ENCODE measurements at places on chromosomes 2 and 18. TPM values are rescaled to one million over a fixed set of nuclear protein-coding genes. Genes with fewer than 3 reads are reported as not detected.

DNA sequence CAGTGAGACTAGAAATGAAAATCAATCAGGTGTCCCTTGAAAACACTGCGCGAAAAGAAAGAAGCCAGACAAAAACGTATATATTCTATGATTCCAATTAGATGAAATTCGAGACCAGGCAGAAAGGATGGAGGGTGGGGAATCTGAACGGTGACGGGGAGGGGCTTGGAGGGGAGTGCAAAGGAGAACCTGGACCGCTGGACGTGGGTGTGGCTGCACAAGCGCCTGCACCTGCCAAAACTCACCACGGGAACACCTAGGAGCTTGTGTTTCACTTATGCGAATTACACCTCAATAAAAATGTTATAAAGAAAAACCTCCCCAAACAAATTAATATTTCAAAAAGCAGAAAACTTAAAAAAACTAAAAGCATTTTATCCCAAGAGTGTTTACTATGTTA is 21.9 kb downstream of the THAP4 start:
- no peak for DNase-seq

- no peak for DNase-seq
Measured at GRCh38 chr18:59861009-59861408, 38.8 kb upstream of the PMAIP1 start.

- DNase-seq: no peak
Measured at GRCh38 chr2:181393472-181393871, 63.7 kb upstream of the ITGA4 start.

GRCh38 chr2:88059979-88060906 is 4.7 kb upstream of the KRCC1 start:
- no peak for DNase-seq

DNA sequence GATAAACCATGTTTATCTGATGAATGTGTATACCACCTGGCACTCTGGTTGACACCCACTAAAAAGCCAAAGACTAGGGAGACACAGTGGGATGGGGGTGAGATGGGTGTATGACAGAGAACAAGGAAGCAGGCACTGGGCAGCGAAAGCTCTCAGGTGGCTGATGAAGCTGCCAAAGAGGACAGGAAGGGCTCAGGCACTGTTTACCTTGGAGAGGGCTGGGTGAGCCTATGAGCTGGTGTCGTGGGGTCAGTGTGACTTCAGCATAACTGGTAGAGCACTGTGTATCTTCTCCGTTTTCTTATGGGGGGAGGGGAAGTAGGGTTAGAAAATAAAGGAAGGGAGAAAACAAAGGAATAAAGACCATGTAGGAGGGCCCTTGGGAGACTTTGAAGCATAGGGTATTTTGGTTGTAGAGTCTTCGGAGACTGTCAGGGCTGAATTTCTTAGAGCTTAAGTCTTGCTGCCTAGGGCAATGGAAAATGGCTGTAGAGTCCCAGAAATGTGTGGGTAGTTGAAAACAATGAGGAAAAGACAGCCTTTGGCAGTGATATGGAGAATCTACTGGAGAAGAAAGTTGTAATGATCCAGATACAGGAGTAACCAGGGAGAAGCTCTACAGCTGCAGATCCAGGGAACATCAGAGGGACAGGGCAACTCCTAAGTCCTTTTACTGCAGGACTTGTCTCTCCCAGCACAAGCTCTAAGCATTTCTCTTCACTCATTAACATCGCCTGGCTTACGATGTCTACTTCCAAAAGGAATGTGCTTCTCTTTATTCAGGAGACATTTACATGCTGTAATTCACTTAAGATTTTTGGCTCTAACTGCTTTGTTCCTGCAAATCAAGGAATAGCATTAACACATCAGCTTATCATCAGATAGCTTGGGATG is 120.0 kb downstream of the AQP4 start:
- DNase-seq: no peak

DNA sequence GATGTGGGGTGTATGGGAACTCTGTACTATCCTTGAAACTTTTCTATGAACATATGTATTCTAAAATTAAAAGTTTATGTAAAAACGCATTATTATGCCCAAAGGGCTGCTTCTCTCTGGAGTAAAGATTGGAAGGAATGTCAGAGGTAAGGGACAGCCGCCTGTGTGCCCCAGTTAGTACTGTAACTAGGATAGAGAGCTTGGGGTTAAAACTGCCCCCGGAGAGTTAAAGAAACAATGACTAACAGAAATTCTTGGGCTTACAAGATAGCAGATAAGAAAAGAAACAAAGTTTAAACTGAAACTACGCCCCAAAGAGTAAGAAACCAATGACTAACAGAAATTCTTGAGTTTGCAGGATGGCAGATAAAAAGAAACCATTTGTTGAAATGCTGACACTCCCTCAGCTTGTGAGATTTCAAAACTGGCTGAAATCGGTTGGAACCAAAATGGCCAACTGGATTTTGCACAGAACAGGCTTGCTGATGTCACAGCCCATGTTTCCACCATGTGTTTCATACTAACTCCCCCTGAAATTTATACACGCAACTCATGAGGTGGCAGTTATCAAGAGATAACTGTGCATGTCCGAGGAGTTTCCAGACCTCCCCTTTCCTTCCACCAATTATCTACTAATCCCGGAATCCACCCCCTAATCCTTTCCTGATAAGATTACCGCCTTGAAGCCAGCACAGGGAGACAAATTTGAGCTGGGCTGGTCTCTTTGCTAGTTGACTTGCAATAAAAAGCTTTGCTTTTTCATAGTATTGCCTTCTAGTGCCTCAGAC is 8.7 kb upstream of the TXNDC2 start:
- no peak for DNase-seq

DNA sequence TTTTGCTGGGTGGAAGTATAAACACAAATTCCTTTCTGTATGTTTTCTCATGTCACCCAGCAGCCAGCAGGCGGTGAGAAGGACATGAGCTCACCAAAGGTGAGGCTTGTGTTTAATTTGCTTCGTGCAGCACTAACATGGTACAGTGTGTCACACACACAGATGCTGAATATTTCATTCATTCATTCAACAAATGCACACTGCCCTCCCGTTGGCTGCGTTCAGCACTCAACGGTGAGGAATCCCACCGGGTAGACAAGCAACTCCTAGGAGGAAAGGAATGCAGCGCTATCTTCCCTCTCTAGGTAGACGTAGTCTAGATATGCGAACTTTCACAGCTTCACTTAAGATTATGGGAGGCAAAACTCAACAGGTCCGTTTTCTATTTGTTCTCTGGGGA is 85.1 kb downstream of the LONRF2 start:
- no peak for DNase-seq

GRCh38 chr18:49835405-49835804 is 22.1 kb upstream of the ACAA2 start:
- no peak for DNase-seq

- DNase-seq: no peak
Measured at GRCh38 chr2:101241158-101241557, 11.5 kb upstream of the CNOT11 start.

- DNase-seq: no peak
Measured at GRCh38 chr18:13910501-13910900, 4.8 kb downstream of the MC2R start.

DNA sequence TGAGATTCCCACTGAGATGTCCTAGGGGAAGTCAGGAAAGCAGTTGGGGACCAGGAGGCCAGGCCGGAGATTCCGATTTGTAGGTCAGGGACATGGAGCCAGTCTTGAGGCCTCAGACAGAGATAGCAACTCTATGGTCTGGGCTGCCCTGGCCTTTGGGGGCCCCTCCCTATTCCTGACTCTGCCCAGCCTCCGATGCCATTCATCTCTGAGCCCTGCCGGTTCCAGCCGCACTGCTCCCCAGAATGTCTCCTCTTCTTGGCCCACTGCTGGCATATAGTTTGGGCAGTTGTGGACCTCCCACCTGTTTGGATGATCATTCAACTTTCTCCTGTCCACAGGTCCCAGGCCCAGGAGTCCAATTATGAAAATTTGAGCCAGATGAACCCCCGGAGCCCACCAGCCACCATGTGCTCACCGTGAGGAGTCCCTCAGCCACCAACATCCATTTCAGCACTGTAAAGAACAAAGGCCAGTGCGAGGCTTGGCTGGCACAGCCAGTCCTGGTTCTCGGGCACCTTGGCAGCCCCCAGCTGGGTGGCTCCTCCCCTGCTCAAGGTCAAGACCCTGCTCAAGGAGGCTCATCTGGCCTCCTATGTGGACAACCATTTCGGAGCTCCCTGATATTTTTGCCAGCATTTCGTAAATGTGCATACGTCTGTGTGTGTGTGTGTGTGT is 16.4 kb downstream of the SIGLEC15 start:
- DNase-seq: no peak

DNA sequence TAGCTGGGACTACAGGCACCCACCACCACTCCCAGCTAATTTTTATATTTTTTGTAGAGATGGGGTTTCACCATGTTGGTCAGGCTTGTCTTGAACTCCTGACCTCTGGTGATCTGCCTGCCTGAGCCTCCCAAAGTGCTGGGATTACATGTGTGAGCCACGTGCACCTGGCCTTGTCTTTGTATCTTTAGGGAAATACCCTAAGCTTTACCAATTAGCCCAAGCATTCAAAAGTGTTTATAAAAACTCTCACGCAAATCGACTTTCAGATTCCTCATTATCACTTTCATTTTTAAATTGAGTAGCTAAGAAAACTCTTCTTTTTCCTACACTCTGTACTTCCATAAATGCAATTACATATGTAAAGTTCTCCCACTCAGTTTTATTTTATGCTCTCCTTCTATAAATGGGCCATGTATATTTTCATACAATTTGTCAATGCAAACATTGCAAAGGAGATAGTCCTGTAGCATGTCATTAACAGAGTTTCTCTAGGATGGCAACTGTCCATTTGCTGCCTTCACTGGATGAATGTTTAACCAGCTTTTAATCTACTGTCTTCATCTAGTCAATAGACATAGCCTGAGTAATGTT is 326.2 kb upstream of the LRATD1 start:
- no peak for DNase-seq

DNA sequence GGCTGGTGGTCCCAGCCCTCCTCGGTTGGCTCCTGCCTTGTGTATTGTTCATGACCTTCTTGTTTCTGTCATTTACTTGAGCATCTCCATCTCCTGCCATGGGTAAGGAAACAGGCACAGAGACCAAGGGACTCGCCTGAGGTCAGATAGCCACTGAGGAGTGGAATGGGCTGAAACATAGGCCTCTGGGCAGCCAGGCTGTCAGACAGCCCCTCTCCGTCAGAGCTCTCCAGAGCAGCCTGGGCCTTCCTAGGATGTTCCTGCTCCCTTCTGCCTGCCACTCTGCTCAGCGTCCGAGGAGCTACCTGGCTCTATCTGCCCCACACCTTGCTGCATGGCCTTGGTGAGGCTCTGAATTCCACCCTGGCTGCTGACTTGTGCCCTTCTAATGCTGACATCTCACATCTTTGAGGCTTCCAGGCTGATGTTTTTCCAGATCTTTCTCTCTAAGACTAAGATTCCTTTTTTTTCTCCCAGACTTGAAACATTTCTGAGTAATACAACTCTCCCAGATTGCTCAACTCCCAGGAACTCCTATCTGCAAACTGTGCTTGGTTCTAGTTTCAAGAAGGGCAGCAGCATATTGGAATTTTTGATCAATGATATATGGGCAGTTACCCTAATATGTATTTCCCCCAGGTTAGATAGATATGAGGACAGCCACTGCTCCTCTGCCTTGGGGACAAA is 67.7 kb downstream of the MCFD2 start:
- DNase-seq: no peak

- no peak for DNase-seq
Measured at GRCh38 chr18:75681538-75682115, 254.1 kb upstream of the SMIM21 start.

DNA sequence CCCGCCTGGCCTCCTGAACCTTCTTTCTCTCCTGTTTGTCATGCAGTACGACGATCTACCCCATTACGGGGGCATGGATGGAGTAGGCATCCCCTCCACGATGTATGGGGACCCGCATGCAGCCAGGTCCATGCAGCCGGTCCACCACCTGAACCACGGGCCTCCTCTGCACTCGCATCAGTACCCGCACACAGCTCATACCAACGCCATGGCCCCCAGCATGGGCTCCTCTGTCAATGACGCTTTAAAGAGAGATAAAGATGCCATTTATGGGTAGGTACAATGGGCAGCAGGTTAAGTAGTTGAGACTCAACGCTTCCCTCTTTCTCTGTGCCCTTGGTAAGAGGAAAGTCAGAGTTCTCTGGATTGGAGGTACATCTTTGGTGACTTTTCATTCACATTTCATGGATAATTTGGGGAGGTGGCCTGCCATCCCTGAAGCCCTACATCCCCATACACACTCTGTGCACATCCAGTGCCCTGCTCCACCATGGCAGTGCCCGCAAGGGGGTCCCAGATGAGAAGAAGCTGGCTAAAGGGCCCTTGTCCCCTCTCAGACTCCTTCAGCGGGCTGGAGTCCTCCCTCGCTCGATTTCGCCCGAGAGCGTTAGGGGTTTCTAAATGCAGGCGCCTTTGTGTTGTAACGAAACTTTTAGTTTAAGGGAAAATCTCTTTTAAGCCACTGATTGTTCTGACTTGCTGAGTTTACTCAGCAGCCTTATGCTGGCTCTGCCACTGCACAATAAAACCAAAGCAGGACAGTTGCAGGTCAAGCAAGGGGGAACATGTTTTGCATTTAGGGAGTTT is 3.0 kb downstream of the MEIS1 start:
- DNase-seq: no peak

GRCh38 chr18:57853133-57853532 is 50.0 kb upstream of the ATP8B1 start:
- no peak for DNase-seq

DNA sequence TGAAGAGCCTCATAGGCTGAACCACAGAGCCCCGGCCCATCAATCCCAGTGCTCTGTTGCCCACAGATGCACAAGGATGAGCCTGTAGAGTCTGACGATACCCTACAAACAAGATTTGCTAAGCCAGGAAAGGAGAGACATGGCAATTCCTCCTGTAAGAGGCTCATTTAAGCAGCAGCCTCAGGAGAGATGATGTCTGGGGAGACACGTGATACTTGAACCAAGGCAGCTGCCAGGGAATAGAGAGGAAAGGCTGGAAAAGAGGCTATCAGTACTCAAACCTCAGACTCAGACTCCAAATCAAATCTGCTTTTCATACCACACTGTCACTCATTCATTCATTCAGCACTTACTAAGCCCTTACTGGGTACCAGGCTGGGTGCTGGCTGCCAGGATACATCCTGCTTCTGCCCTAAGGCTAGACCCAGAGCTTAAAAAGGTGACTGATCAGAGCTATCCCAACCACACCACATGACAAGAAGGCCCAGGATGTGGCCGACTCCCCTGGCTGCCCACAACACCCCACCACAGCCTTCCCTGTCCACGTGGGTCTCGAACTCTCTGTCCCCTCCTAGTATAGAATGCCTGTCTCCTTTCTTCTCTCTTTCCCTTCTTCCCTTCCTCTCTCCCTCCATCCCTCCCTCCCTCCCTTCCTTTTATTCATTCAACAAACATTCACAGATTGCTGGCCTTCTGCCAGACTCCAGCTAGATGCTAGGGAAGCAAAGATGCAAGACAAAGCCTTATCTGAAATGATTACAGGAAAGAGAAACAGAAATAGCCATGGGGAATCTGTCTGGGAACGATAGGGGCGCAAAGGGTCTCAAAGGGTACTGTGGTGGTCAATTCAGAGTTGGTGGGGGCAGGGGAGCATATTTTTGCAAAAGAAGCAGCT is 23.4 kb upstream of the KCNK3 start:
- no peak for DNase-seq

GRCh38 chr2:45950606-45951005 is 299.1 kb downstream of the PRKCE start:
- no peak for DNase-seq

ZBTB7C gene
- total RNA-seq: 51.5 TPM

TXNDC2 gene
- not detected for total RNA-seq

SLC11A1 gene
- 14.4 TPM for total RNA-seq

OBSL1 gene
- 142 TPM for total RNA-seq

HOXD12 gene
- total RNA-seq: not detected

HOXD13 gene
- not detected for total RNA-seq

TANC1 gene
- 93.8 TPM for total RNA-seq

FAM136A gene
- total RNA-seq: 20.5 TPM

DPP4 gene
- 5.5 TPM for total RNA-seq

SLC8A1 gene
- total RNA-seq: 2.0 TPM

Measured in thyroid gland (tissue), 4 donors.